ENCODE measurements at places on chromosomes 4 and X. TPM values are rescaled to one million over a fixed set of nuclear protein-coding genes. Genes with fewer than 3 reads are reported as not detected.

DNA sequence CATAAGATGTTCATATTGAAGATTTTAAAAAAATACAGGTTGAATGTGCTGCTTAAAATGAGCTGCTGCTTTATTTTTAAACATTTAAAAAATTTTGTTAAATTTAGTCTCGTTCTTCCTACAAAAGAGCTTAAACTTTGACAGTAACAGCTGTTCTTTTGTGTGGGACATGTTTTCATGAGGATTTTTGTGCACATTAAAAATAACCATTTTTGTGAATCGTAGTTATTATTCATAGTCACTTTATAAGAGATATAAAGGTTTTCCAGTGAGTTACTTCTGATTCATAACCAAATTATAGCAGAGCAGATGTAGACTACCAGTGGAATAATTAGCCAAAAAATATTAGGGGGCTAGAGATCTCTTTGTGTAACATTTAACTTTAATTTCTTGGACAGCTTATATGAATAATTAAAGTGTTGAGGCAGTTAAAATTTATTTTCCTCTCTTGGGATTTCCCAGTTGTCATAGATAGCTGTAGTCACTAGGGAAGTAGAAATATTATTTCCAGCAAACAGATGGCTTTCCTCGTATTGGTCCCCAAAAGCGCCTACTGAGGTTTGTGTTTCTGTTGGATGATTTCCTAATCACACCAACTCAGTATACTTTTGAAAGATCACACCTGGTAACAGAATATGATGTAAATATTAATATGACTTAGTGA lies 24.2 kb downstream of the RBPJ start:
- no peak for DNase-seq

GLOD5 gene
- total RNA-seq, result not detected

DNA sequence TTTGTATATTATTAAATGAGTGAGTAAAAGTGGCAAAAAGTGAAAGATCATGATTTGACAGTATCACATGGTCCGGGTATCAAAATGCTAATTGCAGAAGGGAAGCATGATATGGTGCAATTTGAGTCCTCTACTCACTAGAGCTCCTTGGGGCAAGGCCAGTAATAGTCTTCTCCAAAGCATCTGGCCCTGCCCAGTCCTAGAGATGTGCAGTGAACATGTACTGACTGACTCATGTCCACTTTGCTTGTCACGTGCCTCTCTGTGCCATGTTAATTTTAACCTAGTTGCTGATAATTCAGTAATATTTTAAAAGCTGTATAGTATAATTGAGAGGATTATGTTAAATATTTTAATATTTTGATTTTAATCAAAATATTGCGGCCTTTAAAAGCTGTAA lies 54.6 kb upstream of the TENM3 start:
- no peak for DNase-seq

DLG3 gene
- 27.0 TPM for total RNA-seq

YY2 gene
- total RNA-seq, result 0.98 TPM

GAB3 gene
- total RNA-seq, result 7.6 TPM

EIF2S3 gene
- 121 TPM for total RNA-seq
